ENCODE measurements at places on chromosomes 6 and 20.

GRCh38 chr6:32097364-32097763 is 11.8 kb downstream of the TNXB start:
- no peak for DNase-seq

- DNase-seq = no peak
Observed at GRCh38 chr20:41513829-41514228, 104.3 kb downstream of the CHD6 start.

GRCh38 chr6:43009124-43009523 is 4.6 kb downstream of the MEA1 start:
- DNase-seq = no peak

DNA sequence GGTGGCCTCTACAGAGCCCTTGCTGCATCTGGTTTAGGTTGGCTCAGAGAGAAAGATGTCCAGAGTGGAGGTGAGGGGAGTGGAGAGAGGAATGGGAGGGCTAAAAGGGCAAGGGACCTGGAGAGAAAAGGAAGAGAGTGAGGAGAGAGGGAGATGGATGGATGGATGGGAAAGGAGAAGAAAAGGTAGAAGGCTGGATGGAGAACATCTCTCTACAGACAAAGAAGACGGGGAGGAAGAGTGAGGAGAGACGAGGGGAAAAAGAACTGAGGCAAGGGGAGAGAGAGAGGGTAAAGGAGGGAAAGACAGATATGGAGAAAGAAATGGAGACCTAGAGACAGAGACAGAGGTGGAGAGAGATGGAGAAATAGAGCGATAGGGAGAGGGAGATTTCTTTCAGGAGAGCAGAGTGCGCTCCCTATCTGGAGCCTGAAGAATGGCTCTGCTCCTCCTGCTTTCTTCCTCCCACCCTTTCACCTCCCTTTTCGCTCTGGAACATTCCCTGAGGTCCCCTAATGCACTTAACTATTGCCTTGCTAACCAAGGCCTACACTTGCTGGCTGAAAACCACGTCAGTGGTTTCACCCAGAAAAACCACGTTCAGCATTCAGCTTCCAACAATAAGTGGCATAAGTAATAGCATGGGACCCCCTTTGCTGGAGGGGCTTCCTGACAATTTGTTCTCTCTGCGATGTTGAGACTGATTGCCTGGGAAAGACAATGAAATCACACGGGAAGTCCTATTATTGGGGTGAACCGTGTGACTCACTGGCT is 286.3 kb downstream of the CDH26 start:
- no peak for DNase-seq

DNA sequence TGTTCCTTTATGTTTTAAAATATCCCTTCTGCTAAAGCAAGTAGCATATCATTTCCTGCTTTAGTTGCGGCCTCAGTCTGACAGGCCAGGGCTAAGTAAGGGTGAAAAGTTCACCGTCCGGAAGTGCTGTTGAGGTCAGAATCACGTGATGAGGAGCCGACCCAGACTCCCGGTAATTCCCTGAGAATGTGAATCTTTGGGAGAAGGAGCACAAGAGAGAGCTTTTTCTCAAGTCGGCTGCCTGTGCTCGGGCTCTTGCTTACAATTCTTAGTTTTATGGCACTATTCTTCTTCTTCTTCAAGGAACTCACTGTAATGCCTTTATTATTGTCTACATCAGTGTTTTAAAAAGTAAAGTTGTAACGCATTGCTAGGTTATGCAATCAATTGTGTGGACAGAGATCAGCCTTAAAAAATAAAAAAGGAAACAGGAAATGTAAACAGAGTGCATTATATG is 309.3 kb downstream of the PRL start:
- DNase-seq = peak; percentile 90

- DNase-seq = no peak
Observed at GRCh38 chr20:38248133-38248532, 12.4 kb downstream of the KIAA1755 start.

GRCh38 chr20:51624157-51624731 is 81.7 kb upstream of the NFATC2 start:
- DNase-seq = no peak

DNA sequence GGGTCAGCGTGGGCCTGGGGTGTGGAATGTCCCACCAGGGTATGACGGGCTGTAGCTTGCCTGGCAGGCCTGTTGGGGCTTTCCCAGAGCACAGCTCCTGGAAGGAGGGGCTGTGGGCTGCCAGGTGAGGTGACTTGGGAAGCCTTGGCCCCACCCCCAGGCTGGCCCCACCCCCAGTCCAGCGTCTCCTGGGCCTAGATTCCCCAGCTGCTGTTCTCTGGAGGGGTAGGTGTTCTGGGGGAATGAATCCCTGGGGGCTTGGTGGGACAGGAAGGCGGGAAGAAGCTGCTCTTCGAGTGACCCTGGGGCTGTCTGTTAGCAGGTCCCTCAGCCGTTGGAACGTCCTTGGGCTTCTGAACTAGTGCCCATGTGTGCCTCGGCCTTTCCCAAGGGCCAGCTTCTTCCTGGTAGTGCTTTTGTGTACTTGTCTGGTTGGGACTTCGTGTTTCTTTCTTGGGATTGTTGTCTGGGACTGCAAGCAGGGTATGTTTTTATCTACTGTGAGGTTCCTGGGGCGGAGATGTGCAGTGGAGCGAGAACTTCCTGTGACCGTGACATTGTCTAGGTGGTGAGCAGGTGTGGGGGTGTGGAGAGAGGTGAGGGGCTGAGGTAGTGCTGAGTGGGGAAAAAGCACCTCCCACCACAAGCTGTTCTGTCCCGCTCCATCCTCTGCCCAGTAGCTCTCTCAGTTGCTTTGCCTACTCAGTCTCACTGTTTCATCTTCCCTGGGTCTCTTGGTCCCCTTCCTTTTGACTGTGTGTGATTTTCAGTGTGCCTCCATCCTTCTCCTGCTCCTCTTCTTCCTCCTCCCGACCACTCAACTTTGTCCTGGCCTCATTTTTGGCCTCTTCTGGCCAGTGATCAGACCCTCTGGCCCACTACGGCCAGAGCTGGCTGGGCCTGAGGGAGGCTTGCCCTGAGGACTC is 1.3 kb upstream of the DDR1 start:
- no peak for DNase-seq

DNA sequence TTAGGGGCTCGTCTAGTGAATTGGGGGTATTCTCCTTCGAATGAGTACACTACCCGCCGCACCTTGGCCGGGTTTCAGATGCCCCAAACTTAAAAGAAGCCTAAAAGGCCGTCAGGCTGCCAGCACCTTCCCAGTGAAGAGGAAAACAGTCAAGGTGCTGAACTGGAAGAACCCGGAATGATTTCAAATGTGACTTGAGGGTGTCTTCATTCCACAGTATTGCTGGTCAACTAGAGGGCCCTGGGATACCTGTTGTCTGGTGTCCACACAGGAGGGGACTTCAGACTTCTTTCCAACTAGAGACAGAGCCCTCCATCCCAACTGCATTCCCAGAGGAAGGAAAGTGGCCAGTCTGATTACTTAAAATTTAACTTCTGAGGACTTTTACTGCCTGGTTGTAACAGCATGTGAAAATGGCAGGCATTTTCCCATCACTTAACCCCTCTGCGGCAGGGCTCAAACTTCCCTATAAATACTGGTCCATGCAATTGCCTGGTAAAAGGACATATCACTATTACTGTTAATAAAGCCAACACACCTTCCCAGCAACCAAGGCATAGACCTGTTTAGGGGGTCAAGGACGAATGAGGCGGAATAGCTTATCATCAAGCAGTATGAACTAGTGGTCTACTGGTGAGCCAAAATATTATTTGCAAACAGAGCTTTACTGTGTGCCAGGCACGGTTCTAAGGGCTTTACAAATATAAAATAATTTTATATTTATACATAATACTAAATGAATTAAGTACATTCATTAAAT is 651 bp upstream of the SAMHD1 start:
- no peak for DNase-seq

- no peak for DNase-seq
Observed at GRCh38 chr6:41974281-41974825, 32.7 kb upstream of the CCND3 start.

DNA sequence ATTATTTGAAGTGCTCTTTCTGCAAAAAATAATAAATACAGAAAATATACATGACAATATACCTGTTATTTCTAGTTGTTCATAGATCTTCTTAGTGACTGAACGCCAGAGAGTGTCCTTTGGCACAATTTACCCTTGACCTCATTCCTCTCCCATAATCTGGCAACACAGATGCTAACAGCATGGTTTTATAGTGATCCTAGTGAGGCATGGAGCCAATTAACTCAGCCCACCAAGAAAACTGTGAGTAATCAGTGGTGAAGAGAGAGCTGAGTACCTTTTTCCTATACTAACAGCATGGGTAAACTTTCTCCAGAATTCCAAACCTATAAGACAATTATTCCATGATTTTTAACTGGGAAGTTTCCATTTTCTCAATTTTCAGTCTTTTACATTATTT is 61.0 kb downstream of the VGLL2 start:
- DNase-seq = no peak

- no peak for DNase-seq
Observed at GRCh38 chr20:44022464-44022863, 107.8 kb downstream of the TOX2 start.

DNA sequence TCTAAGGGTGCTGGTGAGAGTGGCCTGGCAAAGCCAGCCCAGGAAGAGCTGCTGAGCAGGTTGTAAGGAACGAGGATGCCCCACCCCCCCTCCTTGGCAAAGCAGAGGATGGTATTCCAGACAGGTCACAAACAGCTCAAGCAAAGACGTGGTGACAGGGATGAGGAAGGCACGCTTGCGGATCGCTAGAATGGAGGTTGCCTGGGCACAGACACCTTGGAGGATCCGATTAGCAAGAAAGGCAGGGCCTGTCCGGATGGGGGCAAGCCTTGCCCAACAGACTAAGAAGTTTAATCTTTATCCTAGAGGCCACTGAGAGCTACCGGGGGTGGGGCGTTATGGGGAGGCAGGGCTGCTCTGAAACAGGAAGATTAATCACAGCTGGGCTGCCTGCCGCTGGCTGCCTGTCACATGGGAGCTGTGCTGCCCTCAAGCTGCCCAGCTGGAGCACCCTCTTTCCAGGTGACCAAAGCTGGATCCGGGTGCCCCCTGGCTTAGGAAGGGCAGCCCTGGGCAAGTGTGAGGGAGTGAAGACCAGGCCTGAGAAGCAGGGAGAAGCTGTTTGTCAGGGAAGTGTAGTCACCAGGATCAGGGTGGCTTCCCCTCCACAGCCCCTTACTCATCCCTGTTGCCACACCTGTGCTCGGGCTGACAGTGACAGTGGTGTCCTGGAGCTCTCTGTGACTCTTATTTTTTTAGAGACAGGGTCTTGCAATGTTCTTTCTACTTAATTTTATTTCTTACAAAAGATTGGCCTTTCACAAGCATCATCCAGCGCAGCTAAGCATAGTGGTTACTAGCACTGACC is 9.1 kb upstream of the MAPK13 start:
- no peak for DNase-seq

DNA sequence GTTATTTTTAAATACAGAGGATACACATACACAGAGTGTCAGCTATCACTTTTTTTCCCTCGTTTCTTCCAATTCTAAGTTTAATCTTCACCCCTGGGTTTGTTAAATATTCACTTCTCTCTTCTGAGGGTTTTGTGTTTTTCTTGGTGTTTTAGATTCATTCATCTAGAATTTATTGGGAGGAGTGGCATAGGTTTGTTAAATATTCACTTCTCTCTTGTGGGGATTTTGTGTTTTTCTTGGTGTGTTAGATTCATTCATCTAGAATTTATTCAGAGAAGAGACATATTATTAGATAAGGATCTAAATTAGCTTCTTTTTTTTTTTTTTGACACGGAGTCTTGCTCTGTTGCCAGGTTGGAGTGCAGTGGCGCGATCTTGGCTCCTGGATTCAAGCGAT is 3.9 kb downstream of the GTF2H5 start:
- no peak for DNase-seq

- DNase-seq = no peak
Observed at GRCh38 chr6:85641897-85642773, 551 bp downstream of the SYNCRIP start.

GRCh38 chr20:39016506-39016905 is 54.4 kb downstream of the DHX35 start:
- DNase-seq = no peak

DNA sequence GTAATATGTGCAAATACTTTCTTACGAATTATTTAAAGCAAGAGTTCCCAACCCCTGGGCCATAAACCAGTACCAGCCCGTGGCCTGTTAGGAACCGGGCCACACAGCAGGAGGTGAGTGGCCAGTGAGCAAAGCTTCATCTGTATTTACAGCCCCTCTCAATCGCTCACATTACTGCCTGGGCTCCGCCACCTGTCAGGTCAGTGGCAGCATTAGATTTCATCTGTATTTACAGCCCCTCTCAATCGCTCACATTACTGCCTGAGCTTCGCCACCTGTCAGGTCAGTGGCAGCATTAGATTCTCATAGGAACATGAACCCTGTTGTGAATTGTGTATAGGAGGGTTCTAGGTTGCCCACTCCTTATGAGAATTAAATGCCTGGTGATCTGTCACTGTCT is 142.0 kb downstream of the RNASET2 start:
- peak; percentile 2 for DNase-seq

DNA sequence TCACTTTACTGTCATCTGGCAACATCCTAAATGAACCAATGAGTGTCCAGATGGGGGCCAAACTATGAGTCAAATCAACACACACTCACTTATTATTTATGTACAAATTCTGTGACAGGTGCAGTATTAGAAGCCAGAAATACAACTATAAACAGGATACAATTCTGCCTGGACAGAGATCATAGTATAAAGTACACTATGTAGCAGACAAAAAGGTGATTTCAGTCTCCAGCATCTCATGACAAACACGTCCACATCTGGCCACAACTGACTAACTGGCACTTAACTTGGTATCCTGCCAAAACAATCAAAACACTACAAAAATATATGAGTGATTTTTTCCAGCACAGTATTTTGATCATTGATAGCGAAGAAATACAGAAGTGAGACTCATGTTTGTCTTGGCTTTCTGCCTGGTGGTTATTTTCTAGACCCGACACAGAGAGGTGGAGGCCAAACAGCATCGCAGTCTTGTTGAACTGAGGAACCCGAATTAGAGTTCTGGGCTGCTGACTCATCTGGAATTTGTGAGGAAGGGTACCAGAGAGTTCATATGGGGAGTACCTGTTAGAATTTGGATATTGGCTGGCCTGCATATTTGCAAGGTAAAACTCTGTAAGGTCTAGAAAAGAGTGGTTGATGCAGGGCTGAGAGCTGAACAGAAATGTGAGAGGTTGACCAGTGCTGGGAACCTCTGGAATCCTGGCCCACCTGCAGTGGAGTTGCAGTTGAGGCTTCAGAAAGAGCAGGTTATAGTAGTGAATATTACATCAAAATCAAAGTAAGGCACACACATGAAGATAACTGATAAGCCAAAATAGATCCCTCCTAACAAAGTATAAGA is 475.2 kb downstream of the PTPRT start:
- DNase-seq = no peak

Data from right renal cortex interstitium (tissue), 3 donors.